NCI-H460 (cell line): ENCODE measurements at places on chromosomes 16 and 17.

GRCh38 chr16:48905632-48906505 is 295.9 kb upstream of the N4BP1 start:
- DNase-seq = no peak

DNA sequence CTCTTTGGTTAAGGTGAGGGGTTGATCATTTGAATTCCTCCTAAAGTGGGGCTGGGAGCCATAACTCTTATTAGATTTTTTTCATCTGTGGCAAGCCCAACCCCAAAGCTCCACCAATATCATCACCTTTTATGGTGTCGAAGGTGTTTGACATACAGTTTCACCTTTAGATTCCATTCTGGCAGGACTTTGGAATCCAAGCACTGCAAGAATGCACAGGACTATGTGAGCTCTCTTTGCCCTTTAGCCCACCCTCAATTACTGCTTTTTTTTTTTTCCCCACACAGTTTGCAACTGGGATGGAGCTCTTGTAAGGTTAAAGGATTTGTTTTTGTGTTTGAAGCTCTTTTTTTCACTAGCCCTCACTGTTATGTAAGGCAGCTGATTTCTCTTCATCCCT is 154.0 kb upstream of the KCNJ16 start:
- no peak for DNase-seq

- DNase-seq = no peak
Measured at GRCh38 chr16:49766225-49766624, 89.7 kb downstream of the ZNF423 start.

- DNase-seq = no peak
Measured at GRCh38 chr16:25063865-25064264, 47.7 kb upstream of the LCMT1 start.

DNA sequence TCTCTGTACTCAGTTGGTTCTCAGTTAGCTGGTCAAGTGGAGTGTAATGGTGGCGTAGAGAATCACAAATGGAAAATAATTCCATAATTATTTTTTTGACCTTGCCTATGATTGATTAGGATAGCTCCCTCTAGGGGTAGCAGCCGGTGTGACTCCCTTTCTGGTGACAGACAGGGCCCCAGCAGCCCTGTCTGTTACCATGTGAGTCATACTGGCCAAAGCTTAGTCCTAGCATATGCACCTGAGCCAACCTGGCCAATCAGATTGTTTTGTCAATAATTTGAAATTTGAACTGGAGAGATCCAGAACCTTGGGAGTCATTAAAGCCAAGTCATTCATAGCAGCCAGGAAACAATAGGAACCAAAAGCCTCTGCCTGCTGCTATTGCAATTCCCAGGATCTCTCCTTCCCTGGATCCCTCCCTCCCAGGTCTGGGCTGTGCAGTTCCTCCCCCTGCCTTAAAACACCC is 5.6 kb downstream of the PNPO start:
- peak; percentile 70 for DNase-seq

DNA sequence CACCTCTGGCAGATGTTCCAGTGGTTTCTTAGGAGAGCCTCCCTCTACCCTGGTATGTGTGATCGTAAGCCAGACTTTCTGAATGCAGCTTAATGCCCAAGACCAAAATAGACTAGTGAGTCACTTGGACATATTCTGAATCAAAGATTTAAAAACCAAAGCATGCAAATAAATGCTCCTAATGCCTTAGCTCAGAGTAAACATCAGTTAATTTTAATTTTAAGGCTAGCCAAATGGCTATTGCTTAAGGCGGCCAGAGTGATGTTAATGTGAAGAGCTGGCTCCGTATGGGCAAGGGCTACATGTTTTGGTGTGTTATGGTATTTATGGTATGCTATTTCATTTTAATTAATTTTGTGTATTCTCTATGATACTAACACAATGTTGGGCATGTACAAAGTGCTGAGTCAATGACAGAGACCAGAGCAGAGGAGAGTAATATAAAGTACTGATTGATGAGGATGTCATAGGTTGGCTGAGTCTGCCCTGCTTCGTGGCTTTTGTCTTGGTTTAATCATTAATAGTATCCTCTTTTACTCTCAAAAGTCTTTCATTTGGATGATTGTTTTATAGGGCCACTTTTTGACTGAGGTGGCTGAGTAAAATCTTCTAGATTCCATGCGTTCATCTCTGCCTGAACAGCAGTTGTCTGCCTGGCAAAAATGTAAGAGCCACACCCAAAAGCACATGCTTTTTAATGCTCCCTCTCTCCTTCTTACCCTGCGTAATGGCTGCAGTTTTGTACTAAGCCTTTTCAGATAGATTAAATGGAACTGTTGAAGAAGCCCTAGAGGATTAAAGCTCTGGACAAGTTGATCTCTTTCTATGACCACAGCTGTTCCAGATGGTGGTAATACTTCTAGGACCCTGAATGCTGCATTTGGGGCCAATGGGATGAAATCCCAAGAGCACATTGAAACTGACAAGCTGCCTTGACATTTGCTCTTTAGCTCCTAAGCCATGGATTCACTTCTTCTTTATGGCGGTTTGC is 59.6 kb downstream of the MAP2K6 start:
- DNase-seq = no peak

- no peak for DNase-seq
Measured at GRCh38 chr17:33908363-33909064, 346.6 kb upstream of the CCL2 start.

- no peak for DNase-seq
Measured at GRCh38 chr16:89562939-89563338, 2.5 kb downstream of the RPL13 start.

DNA sequence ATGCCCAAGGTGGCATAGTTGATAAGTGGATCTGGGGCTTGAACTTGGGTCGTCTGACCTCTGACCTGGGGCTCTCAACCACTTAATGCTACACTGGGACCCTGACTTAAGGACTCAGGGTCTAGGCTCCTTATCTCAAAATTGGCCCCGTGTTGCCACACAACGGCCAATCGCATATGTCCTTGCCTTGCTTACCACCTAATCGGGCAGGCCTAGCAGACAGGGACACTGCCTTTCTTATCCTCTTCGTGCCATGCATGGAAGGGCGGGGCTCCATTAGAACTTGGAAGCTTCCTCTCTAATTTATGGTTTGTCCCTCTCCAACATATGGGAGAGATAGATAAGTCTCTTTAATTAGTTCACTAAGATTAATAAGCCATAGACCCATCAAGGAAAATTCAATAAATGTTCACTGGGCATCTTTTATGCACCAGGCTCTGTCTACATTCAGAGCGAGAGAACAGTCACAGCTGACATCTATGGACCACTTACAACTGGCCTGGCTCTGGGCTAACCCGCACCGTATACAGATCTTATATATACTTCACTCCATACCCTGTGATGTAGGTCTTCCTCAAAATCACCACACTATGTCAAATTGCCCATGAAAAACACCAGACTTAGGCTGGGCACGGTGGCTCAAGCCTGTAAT is 35.1 kb downstream of the CDH1 start:
- DNase-seq = no peak

GRCh38 chr17:76506408-76507345 is 5.5 kb upstream of the RHBDF2 start:
- DNase-seq = peak; percentile 76

GRCh38 chr17:77470800-77471733 is 330.3 kb downstream of the SEC14L1 start:
- DNase-seq = no peak

DNA sequence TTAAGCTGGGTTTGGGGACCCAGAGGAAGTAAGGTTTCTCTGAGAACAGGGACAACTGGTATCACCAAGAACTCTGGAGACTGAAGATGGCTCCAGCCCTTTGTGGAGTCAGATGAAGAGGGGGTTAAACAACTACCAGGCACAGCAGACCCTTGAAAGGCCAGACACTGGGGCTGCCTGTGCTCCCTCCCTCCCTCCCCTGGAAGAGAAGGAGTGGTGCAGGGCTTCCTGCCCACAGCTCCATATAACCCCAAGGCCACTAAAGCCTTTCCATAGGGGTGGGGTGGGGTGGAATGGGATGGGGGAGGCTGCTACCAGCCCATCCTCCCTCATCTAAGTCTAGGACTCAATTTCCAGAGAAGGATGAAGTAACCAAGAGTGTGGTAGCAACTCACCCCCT is 66.7 kb downstream of the CCDC182 start:
- no peak for DNase-seq

GRCh38 chr16:3101018-3101840 is 2.1 kb upstream of the ZSCAN10 start:
- peak; percentile 41 for DNase-seq

DNA sequence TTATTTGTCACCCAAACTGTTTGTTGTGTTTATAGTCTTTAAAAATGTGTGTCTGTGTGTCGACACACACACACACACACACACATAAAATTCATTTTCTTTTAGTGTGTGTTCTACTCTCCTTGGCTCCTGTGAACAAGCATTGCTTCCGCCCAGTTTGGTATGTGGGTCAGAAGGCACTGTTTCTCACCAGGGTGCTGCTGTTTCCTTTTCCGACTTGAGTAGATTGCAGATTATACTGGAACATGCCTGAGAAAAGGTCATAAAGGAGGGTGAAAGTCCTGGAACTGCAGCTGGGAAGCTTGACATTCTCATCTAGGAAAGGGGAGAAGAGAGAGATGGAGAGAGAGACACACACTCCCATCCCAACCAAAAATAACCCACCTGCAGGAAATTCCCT is 330.3 kb downstream of the BCAS3 start:
- DNase-seq = peak; percentile 80

DNA sequence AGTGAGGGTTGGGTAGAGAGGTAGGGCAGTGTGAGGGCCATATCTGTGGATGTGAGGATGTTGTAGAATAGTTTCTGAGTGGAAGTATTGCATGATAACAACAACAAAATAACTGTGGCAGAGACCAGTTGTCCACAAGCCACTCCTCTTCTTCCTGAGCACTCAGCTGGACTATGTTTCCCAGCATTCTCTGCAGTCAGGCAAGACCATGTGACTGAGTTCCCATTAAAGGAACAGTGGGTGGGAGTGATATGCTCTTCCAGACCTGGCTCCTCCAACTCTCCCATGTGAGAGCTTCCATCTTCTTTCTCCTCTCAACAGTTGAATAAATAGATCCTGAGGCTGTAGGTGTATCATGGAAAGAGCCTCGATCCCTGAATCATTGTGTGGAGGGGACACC is 272.4 kb downstream of the CBLN1 start:
- DNase-seq = no peak

DNA sequence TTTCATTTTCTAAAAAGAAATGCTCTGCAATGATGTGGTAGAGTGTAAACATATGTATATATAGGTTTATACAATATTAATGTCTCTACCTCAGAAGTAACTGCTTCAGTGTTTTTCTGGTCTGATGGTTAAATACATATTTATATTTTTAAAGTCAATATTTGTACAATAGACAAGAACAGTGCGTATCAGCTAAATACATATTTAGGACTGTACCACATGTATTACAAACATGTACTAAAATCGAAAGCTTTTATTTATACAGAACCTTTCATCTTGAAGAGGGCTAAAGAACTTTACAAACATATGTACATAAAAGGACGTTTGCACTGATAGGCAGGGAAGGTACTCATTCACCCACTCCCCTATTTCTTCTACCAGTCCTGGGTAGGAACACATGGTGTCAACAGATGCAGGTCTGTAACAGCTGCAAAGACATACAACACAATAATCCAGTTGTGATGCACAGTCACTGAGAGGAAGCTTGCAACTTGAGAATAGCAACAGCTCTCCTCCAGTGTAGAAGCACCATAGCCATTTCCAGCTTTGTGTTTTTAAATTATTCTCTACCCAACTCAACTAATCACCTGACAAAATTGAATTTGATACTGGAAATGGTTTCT is 206.9 kb upstream of the C17orf78 start:
- no peak for DNase-seq

- no peak for DNase-seq
Measured at GRCh38 chr16:60060731-60061130, 1326.6 kb upstream of the GOT2 start.

DNA sequence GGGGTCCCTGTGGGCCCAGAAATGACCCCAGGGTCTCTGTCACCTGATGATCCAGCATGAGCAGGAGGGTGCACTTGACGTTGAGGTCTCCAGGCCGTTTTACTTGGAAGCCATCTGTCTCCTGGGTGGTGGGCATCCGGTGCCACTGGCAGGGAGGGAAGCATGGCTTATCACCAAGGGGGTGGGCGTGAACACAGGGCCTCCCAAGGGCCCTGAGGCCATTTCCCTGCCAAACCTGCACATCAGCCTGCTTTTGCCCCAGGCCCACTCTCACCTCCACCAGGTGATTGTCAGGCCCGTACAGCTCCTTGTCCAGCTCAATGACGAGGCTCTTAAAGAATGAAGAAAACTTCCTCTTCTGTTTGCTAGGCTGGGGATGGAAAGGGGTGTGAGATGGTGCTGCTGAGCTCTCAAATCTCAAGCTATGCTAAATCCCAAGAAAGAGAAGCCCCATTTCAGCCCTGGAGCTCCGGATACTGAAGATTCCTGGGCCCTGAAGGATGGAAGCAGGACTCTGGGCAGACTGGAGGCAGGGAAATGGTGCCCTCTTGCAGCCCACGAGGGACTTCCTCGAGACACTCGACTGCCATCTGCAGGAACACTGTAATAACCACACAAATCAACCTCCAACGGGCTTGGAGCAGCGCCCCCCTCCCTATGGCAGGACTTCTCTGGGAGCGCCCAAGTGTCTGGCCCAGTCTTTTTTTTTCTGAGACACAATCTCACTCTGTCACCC is 7.1 kb upstream of the FTSJ3 start:
- DNase-seq = peak; percentile 84
